ENCODE measurements at places on chromosomes 12 and 14.

GRCh38 chr12:62714774-62715721 is 219.9 kb downstream of the PPM1H start:
- no peak for DNase-seq

- peak; percentile 9 for DNase-seq
Observed at GRCh38 chr12:51972422-51972812, 20.9 kb downstream of the ACVR1B start.

GRCh38 chr14:101470266-101470665 is 91.0 kb upstream of the DIO3 start:
- DNase-seq: peak; percentile 56

GRCh38 chr12:2256915-2257314 is 204.1 kb downstream of the CACNA1C start:
- DNase-seq: no peak

- no peak for DNase-seq
Observed at GRCh38 chr14:81222691-81223090, 1.9 kb upstream of the GTF2A1 start.

DNA sequence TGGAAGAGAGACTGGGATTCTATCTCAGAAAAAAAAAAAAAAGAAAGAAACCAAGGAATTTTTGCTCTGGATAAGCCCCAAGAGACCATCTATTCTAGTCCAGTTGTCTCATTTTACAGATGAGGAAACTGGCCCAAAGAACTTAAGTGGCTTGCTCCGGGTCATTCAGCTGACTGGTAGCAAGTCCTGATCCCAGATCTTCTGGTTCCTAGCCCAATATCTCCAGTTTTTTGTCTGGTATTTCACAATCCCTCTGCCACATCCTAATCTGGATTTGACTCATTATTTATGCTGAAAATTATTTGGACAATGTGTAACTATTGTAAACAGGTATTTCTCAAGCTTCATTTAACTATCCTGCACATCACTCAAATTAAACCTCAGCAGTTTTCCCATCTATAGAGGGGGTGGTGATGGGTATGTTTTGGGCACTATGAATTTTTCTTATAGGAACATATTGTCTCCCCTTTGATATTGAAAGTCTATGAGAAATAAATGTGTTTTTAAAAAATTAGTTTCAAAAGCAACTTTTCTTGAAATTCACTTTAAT is 43.4 kb downstream of the PPP2R5E start:
- no peak for DNase-seq

- DNase-seq: no peak
Observed at GRCh38 chr12:131755305-131756113, 44.6 kb downstream of the SFSWAP start.

DNA sequence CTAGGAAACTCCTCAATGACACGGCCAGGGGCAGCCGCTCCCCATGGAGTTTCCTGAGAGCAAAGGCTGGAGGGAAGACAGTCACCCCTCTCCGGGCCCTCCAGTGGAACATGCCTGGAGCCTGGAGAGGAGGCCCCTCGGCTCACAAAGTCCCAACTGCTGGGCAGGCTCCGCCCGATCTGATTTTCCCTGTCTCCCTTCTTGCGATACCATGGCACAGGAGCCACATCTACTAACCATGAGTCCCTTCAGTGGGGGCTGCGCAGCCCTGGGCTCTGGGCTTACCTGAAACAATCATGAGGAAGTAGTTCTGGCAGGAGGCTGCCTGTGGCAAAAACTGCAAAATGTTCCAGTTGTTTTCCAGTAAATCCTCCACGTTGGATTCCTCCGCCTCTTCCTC is 15.3 kb downstream of the P2RX2 start:
- DNase-seq: no peak

GRCh38 chr14:97781961-97782360 is 984.8 kb downstream of the VRK1 start:
- DNase-seq: no peak

DNA sequence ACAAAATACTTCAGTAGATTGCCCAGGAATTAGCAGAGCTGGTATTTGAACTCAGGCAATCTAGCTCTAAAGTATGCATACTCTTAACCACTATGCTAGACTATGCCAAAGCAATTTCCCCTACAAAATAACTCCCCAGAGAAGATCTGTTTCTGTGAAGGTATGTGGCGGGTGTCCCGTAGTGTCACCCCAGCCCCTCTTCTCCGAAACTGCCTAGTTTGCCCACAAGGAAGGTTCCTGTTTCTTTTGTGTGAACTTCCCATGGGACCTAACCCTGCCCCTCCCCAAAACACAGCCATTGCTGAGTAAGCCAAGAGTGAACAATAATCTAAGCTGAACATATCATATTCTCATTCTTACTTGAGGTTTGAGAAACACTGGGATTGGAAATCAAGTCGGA is 15.5 kb upstream of the RAP1B start:
- no peak for DNase-seq

GRCh38 chr14:51534610-51535011 is 117.1 kb upstream of the FRMD6 start:
- no peak for DNase-seq

DNA sequence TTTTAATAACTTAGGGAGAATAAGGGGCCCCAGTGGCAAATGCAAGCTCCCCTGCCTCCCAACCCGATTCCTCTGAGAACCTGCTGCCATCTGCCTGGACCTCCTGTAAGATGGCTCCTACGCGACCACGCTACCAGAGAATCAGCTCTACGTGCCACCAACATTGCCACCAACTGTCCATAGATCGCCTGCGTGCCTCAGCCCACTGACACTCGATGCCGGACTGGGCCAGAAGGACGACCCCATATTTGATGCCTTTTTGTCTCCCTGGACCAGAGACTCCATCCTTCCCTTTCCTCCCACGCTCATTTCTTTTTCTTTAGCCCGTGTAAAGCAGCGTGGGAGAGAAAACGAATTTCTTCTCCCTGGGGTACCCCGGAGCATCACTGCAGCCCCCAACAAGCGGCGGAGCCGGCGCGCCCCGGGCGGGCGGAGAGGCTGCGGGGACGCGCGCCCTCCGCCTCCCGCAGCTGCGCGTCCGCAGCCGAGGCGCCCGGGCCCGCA is 565 bp upstream of the KLHL42 start:
- no peak for DNase-seq

- no peak for DNase-seq
Observed at GRCh38 chr12:70880744-70881143, 39.8 kb downstream of the PTPRR start.

- DNase-seq: no peak
Observed at GRCh38 chr12:57138526-57139272, 8.7 kb downstream of the LRP1-AS start.

DNA sequence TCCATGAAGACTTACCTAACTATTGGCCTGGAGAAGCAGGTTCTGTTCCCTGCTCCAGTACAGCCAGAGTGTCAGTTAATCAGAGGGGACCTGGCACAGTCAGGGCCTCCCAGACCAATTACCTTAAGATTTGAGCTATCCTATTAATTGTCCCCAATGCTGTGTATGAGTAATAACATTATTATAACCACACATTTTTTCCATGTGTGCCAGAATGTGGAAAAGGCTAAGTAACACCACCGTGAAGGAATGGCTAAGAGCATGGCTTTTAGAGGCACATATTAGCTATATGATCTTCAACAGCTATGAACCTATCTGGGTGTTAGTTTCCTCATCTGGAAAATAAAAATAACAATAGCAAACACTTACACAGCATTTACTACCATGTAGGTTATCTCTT is 111.1 kb upstream of the RAP1B start:
- no peak for DNase-seq

GRCh38 chr14:104818714-104819161 is 17.8 kb downstream of the ZBTB42 start:
- no peak for DNase-seq

- no peak for DNase-seq
Observed at GRCh38 chr12:72647139-72647538, 375.0 kb downstream of the TRHDE start.

DNA sequence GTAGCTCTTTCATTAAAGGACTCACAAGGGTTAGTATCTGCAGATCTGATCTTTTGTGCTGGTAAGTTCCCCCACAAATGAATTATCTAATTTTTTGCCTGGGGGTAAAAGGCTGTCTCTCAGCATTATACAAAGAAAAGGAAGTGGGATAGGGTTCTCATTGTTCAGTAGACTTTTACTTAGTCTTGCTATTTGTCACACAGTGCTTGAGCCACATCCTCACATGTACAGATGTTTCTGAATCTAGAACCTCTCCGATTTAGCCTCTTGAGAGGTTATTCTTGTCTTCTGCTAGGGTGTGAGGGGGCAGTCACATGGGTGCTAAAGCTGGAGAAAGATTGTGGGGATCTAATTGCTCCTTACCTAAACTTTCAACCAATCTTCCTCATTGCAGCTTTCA is 93.0 kb downstream of the SLC41A2 start:
- DNase-seq: no peak

DNA sequence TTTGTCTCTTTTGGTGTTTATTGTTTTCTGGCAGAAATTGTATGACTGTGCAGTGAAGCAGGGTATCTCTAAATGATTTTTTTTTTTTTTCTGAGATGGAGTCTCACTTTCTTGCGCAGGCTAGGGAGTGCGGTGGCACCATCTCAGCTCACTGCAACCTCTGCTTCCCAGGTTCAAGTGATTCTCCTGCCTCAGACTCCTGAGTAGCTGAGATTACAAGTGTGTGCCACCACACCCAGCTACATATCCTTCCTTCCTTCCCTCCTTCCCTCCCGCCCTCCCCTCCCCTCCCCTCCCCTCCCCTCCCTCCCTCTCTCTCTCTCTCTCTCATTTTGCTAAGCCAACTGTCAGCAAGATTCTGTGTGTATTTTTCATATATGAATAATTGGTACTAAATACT is 94.4 kb downstream of the PPHLN1 start:
- no peak for DNase-seq

GRCh38 chr12:20370014-20370386 is 1.7 kb downstream of the PDE3A start:
- DNase-seq: peak; percentile 79

- DNase-seq: no peak
Observed at GRCh38 chr12:27824126-27824842, 44.2 kb upstream of the MANSC4 start.

GRCh38 chr12:103978384-103978982 is 12.8 kb downstream of the TDG start:
- no peak for DNase-seq

DNA sequence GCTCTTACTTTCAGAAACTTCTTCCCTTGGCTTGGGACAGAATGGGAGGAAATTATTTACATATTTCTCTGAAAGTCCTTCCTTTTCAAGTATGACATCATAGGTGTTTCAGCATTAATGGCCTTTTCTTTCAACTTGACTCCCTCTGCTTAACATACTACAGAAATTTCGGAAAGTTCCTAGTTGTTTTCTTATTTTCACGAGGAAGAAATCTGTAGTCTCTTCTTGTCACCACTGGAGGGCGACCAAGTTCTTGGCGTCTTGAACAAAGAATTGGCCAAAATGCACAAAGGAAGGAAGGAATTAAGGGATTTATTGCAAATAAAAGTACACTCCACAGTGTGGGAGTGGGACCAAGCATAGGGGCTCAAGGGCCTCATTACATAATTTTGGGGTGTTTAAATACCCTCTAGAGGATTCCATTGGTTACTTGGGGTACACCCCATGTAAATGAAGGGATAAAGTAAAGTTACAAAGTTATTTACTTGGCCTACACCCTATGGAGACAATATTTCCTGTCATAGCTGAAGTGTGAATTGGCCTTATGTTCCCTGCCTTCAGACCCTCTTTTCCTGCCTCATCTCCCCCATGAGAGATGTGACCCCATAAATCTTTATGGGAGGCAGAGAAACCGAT is 70.4 kb downstream of the RPL10L start:
- no peak for DNase-seq

DNA sequence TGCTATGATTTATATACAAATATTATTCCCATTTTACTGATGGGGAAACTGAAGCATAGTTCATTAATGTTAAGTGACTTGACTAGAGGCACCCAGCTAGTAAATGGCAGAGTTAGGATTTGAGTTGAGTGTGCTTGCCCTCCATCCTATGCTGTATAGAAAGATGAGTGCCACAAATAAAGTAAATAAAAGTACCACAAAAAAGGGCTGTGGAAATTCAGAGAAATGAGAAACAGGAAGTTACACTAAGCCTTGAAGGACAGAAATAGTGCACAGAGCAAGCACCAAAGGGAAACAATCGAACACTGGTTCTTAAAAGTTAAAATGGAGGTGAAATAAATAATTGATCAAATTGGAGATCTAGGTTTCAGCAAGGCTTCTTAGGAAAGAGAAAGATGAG is 9.2 kb upstream of the ABCD2 start:
- no peak for DNase-seq

GRCh38 chr14:33700052-33700451 is 250.8 kb downstream of the EGLN3 start:
- DNase-seq: no peak

DNA sequence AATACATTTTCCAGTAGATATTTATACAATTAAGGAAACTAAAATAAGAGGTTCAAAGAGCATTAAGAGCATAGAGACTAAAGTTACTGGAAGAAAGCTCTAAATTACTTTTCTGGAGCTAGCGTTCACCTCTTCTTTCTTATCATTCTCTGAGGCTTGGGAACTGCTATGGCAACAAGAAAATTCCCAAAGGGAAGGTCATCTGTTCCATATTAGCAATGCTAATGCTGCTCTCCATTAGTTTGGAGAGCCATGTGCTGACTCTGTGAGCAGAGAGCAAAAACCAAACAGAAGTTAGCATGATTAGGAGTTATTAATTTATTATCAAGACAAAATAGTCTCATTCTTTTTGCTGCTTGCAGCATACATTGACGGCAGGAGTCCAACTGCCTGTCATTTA is 143.1 kb upstream of the SLC16A7 start:
- no peak for DNase-seq

- no peak for DNase-seq
Observed at GRCh38 chr14:69670093-69670492, 58.7 kb downstream of the SUSD6 start.

DNA sequence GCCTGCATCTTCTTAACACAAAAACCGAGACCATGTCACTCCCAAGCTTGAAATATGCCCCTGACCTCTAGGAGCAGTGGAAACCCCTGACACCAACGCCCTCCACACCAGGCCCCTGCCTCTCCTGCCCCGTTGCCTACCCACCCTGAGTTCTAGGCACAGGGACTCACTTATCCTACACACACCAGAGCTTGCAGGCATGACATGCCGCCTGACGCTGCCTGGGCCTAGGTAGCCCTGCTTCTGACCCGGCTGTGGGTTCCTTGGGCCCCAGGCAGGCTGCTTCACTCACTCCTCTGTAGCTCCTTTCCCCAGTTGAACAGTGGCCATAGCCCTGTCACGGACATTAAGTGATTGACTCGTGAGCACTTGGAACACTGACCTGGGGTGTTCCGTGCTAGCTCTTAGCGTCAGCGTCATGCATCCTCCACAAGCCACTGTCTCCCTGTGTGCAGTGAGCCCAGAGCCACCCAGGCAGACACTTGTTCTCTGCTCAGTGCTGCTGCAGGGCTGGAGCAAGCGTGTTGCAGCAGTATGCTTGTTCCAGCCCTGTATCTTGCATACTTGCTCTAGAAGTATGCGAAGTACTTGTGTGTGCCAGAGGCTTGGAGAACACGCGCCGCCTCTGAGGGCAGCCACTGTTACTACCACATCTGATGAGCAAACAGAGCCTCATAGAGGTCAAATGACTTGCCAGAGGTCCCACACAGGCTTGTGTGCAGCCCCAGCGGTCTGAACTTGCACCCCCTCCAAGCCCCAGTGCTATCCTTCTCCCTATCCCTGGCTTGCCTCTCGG is 15.6 kb downstream of the OTUB2 start:
- no peak for DNase-seq

GRCh38 chr14:59229653-59230406 is 41.4 kb downstream of the DAAM1 start:
- no peak for DNase-seq
